Vagina (tissue), 2 donors: ENCODE measurements at places on chromosomes 6 and 20.

DNA sequence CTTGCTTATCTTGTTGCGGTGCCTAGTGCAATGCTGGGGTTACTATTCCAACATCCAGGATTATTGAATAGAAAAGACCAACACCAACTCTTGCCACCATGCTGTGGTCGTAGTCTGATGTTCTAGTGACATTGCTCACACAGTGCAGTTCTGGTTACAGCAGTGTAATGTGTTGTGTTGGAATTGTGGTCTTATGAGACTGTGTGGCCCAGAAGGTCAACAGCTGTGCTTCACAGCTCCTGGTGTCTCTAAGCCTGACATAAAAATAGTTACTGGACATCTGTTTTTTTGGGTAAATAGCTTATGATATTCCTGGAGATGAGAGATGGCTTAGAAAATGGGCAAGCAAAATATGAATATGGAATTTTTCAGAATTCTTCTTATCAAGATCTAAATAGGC is 57.6 kb downstream of the SLC22A2 start:
- no peak for DNase-seq

- DNase-seq = no peak
Measured at GRCh38 chr6:145012039-145012662, 723.2 kb downstream of the EPM2A start.

GRCh38 chr6:87289571-87289970 is 32.8 kb upstream of the SMIM8 start:
- DNase-seq = no peak

DNA sequence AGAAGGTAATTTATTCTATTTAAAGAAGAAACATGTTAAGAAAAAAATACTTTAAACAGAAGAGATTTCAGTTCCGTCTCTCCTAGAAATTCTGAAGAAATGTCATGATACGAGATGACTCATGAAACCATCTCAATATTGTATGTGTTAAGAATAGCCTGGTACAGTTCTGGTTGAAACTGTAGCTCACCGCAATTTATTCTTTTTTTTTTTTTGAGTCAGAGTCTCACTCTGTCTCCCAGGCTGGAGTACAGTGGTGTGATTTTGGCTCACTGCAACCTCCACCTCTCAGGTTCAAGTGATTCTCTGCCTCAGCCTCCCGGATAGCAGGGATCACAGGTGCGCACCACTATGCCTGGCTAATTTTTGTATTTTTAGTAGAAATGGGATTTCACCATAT is 103.3 kb downstream of the ARHGAP18 start:
- DNase-seq = no peak

DNA sequence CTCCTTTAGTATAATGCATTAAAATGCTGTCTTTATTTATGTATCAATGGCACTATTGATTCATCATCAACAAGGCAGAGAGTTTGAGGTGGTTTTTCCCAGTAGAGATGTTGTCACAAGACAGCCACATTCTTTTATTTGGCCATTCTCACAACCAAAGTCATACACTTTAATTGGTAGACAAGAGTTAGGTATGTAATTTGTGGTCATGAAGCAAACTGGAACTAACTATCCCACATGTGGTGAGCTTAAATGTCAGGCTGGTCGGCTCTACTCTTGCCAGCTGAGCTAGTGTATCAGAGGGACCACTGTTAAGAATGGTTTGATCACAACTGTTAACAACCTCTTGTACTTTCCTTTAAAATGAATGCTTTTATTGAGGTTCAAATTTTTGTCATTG is 714.6 kb downstream of the CD109 start:
- no peak for DNase-seq

- no peak for DNase-seq
Measured at GRCh38 chr20:17625246-17626051, 55.6 kb downstream of the DSTN start.

GRCh38 chr6:7561153-7561964 is 19.9 kb downstream of the DSP start:
- no peak for DNase-seq

- DNase-seq = no peak
Measured at GRCh38 chr20:48742912-48743680, 84.7 kb downstream of the PREX1 start.

DNA sequence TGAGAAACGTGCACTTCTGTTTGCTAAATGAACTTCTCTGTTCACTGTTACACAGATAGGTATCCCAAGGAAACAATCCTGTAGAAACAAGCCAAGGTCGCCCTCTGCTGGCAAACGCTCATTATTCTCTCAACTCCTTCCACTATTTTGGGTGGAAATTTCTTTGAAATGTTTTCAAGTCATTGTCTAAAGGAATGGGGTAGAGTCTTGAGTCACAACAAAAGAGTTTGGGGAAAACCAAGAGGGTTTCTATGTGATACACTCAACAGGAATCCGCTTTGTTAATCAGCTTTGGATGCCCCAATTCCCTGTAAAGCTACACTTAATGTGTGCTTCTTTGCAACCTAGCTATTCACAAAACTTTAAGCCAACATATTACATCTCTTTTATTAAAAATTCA is 4.6 kb upstream of the RAE1 start:
- DNase-seq = no peak

GRCh38 chr20:19498756-19499155 is 259.3 kb upstream of the RIN2 start:
- no peak for DNase-seq

DNA sequence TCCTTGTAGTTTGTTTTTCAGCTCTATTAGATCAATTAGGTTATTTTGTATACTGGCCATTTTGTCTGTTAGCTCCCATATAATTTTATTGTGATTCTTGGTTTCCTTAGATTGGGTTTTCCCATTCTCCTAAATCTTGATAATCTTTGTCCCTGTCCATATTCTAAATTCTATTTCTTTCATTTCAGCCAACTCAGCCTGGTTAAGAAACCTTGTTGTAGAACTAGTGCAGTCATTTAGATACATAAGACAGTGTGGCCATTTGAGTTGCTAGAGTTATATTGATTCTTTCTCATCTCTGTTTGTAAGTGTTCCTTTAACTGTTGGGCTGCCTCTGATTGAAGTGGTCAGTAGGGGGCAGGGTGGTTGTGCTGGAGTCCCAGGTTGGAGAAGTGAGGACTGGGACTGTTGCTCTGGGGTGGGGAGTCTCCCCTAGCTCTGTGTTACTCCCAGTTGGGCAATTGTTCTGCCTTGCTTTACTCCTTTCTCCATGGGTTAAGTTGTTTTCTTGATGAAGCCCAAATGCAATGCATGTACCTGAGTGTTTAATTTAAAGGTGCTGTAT is 98.8 kb upstream of the NRN1 start:
- DNase-seq = no peak

- DNase-seq = no peak
Measured at GRCh38 chr6:30913721-30914075, 340 bp upstream of the VARS2 start.

DNA sequence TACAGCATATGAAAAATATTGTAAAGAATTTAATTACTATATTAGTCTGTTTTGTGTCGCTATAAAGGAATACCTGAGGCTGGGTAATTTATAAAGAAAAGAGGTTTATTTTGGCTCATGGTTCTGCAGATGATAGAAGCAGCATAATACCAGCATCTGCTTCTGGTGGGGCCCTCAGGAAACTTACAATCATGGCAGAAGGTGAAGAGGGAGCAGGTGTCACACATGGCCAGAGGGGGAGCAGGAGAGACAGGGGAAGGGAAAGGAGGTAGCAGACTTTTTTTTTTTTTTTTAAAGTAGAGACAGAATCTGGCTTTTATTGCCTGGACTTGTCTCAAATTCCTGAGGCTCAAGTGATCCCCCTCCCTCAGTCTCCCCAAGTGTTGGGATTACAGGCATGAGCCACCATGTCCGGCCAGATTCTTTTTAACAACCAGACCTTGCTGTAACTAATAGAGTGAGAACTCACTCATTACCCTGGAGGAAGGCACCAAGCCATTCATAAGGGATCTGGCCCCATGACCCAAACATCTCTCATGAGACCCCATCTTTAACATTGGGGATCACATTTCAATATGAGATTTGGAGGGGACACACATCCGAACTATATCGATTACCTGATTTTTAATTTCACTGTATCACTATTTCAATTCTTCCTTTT is 64.6 kb downstream of the MAN1A1 start:
- DNase-seq = no peak

- no peak for DNase-seq
Measured at GRCh38 chr6:69044534-69044933, 409.5 kb downstream of the ADGRB3 start.
